ENCODE measurements at places on chromosomes 1 and 21.

- peak; percentile 14 for DNase-seq
These were observed 67.1 kb downstream of the KCNH1 start for GRCh38 chr1:211066781-211067384.

DNA sequence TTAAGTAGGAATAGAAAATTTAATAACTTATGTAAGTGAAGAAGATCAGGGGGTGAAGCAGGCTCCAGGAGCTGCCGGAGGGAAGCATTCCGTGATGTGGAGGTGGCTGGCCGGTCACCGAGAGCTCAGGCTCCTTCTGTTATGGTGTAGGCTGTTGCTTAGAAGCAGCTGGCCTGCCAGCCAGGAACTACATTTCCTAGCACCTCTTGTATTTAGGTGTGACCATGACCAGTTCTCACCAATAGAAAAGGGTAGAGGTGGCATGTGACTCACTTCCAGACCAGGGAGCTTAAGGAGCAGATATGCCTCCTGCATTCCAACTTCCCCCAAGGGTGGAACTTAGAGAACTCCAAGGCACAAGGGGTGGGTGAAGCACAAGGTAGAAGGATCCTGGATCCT, 120.7 kb downstream of the ACTL8 start:
- no peak for DNase-seq

- DNase-seq = no peak
These were observed 130.0 kb downstream of the HS2ST1 start for GRCh38 chr1:87044424-87044823.

- DNase-seq = no peak
These were observed 5.0 kb upstream of the PLA2G2C start for GRCh38 chr1:20191266-20191825.

- peak; percentile 22 for DNase-seq
These were observed 15.2 kb upstream of the HMCN1 start for GRCh38 chr1:185719021-185719420.

DNA sequence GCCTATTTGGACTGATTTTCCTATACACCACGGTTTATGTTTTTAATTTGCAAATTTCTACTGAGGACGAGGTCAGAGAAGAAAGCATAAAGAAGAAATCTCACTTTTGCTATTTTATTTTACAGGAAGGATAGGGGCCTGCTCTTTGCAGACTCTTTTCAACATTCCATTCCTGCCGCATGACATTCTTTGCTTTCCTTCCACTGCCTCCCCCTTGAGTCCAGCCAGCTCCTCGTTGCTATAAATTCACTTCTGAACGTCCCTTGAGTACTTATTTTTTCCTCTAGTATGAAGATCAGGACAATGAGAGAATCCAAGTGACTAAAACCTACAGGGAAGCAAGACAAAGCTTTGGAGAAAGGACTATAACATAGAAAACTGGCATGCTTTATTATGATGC, 53.4 kb upstream of the PTGFR start:
- no peak for DNase-seq

GRCh38 chr1:58155418-58156123, 391.0 kb downstream of the OMA1 start:
- DNase-seq = peak; percentile 30

DNA sequence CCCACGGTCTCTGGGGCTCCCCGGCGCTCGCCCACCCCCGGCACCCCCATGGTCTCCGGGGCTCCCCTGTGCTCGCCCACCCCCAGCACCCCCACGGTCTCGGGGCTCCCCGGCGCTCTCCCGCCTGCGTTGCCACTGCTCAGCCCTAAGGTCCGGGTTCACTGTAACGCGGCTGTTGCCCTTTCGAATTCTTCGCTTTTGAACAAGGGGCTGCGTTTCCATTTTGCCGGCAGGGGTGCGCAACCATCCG, 5.2 kb upstream of the FTCD start:
- DNase-seq = no peak

DNA sequence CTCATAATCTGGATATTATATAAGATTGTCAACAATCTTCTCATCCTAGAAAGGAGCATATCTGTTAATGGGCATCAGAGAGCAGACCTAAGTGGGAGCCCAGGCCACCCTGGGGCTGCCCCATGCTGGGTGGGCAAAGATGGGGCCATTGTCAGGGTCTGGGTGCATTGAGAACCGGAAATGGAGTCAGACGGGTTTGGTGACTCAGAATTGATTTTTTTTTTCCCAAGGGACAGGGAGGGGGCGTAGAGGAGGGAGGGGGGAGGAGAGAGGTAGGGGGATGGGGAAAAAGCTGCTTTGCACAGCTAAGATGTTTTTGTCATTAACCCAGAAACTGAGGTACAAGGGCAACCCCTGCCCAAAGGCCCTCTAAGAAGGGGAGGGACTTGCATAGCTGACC, 1.3 kb downstream of the ATXN7L2 start:
- DNase-seq = no peak

DNA sequence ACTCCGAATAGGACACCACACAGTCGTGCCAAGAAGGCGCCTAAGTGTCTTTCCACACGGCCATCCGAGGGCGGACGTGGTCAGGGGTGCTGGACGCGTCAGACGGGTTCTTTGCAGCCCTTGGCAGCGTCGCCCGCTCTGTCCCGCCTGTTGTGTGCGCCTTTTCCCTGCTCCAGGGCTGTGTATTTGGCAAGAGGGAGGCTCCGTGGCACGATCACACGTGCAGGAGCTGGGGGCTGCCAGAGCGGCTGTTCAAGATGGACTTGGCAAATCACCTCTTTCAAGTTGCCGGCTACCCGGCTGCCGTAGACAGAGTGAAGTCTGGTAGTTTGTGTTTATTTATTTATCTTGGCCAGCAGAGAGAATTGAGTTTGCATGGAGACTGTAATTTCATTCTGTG, 31.9 kb downstream of the PRKCZ start:
- peak; percentile 69 for DNase-seq

GRCh38 chr1:114289306-114289705, 135.6 kb upstream of the SYT6 start:
- no peak for DNase-seq

DNA sequence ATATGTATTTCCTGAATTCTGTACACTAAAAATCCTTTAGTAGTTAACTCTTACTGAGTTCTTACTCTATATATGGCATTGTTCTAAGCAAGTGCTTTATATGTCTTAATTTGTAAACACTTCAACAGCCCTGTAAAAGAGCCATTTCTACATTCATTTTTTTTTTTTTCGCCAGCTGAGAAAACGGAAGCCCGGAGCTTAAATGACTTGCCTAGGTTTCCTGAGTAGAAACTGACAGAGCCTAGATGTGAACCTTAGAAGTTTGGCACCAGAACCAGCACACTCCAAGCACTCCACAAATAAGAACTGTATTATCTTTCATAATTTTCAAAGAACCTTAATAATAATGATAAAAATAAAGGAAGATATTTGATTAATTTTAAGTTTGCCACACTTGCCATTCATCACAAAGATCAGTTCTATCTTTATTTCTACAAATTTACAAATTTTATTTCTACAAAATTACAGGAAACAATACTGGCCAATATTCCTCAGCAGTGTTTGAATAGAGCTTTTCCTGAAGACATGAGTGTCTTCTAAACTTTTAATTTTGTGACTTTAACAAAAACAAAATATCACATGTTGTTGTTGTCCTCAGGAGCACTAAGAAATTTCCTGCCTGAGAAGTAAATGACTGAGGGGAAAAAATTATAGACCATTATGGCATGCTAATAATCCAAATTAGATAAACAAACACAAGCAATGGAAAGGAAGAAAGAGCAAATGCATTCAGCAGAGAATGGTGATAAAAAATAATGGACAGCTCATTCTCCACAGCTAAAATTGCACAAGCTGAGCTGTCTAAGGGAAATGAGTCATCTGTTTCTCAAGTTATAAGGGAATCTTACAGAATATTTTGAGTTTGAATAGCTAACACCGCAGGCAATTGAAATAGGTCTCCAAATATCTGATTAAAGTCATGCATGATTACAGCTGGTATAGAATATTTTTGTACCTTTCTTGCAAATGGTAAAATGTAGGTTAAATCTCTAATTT, 71.2 kb downstream of the DPYD start:
- DNase-seq = no peak

DNA sequence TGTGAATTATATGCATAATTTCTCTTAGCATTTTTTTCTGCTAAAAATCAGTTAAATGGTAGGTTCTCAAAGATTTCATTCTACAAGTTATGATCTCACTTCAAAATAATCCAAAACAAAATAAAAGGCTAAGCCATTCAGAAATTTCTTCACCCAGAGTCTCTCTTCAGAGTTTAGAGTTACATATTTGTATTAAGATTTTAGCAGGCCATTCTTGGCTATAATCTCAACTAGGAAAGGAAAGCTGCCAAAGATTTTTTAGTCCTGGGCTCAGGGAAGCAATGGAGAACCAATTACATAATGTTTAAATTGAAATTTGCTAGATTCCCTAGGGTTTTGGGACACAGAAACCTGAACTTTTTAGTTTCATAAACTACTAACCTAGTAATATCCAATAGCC, 245.0 kb downstream of the USH2A start:
- no peak for DNase-seq

- DNase-seq = no peak
These were observed 119.6 kb upstream of the ADGRL2 start for GRCh38 chr1:81681114-81681513.

DNA sequence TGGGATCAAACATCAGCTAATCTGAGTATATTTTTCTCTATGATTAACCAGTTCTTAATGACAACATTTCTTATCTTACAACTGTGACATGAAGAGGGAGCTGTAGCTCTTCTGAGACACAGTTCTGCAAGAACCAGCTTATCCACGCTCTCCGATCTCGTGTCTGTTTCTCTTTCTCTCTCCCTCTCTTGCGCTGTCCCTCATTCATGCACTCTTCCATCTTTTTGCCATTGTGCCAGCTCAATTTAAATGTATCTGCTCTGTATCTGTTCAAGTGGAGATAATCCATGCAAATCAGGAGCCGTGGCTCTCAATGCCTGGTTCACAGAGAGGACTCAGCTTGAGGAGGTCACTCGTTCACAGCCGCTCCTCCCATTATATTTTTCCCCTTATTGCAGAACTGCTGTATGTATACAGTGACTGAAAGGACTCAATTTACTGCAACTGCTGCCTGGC, 494.7 kb upstream of the ADGRL2 start:
- peak; percentile 29 for DNase-seq

DNA sequence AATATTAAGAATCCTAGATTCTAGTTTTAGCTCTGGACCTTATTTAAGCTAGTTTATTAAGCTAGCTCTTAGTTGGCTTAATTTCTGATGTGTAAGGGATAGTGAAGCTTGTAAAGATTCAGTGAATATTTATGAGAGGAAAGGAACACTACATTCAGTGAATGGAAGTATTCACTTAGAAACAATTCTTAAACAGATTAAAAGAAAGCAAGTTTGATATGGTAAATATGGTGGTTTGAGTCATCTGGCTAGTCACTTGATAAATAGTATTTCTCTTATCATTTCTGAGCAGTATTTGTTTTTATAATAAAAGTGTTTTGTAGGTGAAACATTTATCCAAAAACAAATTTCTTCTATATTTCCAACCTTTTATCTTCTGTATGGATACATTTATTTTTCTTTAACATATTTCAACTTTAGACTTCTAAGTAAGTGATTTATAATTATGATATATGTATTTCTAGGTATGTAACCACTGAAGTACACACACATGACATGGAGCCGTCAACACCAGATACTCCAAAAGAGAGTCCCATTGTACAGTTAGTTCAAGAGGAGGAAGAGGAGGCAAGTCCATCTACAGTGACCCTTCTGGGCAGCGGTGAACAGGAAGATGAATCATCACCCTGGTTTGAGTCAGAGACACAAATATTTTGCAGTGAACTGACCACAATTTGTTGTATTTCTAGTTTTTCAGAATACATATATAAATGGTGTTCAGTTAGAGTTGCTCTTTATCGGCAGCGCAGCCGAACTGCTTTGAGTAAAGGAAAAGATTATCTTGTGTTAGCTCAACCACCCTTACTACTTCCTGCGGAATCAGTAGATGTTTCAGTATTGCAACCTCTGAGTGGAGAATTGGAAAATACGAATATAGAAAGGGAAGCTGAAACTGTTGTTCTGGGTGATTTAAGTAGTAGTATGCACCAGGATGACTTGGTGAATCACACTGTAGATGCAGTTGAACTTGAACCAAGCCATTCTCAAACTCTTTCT, 55.6 kb downstream of the SUCO start:
- DNase-seq = no peak

GRCh38 chr21:33238565-33239255, 9.0 kb downstream of the IFNAR2 start:
- DNase-seq = no peak

DNA sequence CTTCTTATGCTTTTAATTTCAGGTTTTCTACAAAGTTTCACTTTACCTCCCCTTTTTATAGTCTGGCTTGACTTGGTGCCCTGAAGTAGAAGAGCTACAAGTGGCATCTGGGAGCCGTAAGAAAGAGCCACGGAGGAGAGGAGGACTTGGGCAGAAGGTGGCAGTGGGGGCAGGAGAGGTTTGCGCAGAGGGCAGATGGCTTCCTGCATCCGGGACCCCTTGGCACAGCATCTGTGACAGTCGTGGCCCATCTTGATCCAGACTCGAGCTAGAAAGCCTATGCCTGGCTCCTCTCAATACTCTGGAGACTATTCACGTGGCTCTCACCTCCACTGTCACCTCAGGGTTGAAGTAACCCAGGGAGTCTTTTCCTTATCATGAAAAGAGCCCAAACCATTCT, 169.1 kb downstream of the DYRK1A start:
- DNase-seq = no peak

DNA sequence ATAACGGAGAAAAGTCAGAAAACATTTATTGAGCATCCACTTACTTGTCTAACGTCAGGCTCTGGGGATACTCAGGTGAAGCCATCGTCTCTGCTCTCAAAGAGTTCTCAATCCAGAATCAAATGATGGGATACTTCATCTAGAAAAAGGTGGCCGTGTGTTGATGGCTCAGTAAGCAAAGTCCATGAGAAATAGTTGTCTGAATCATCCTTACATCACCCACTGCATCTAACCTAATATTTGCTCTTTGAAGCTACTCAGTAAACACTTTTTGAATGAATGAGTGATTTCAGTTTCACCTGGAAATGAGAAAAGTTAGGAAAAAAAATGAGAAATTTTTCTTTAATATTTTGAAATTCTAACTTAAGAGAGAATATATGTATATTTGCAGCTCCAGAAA, 155.3 kb upstream of the PKN2 start:
- DNase-seq = no peak

- DNase-seq = no peak
These were observed 63.7 kb downstream of the NAV1 start for GRCh38 chr1:201602413-201603265.

GRCh38 chr1:186780076-186780475, 48.7 kb upstream of the PLA2G4A start:
- no peak for DNase-seq

GRCh38 chr1:15974855-15975254, 1.0 kb downstream of the ZBTB17 start:
- DNase-seq = no peak
